Thymus (tissue), 14 donors: ENCODE measurements at places on chromosomes 6 and 20.

DNA sequence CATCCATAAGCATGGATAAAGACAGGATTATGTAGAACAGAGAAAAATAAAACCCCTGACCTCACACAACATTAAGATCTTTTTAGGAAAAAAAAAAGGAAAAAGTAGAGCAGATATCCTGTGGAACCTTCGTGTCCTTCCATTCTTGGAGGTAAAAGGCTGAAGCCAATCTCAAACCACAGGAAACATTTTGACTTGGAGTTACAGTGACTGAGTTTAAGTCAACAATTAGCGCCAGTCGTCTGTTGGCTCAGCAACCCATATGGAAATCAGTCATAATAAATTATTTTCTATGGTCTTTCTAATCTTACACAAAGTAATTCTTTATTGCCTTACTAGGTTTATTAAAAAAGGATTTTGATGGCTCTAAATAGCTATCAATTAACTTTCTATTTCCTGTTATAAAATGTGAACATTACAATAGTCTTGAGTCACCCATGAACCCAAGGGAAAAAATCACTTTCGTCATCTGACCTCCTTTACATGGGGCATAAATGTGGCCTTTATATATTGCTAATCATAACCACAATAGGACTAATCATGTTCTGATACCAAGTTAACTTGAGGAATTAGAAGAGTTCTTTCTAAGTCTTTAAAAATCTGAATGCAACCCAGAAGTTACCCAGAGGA, 592.9 kb downstream of the TFAP2B start:
- H3K27ac ChIP-seq, result no peak overlapping the region
- no peaks in the 10 kb centered on the region for H3K27me3 ChIP-seq
- H3K4me1 ChIP-seq, result no peaks in the 10 kb centered on the region
- no peaks in the 10 kb centered on the region for H3K36me3 ChIP-seq
- DNase-seq, result no peak

- H3K36me3 ChIP-seq, result no peaks in the 10 kb centered on the region
- no peaks in the 10 kb centered on the region for H3K4me1 ChIP-seq
- no peaks in the 10 kb centered on the region for H3K27me3 ChIP-seq
- no peak overlapping the region for H3K4me3 ChIP-seq
- H3K27ac ChIP-seq, result no peak overlapping the region
Measured at GRCh38 chr20:22909436-22909835, 125.7 kb upstream of the SSTR4 start.

DNA sequence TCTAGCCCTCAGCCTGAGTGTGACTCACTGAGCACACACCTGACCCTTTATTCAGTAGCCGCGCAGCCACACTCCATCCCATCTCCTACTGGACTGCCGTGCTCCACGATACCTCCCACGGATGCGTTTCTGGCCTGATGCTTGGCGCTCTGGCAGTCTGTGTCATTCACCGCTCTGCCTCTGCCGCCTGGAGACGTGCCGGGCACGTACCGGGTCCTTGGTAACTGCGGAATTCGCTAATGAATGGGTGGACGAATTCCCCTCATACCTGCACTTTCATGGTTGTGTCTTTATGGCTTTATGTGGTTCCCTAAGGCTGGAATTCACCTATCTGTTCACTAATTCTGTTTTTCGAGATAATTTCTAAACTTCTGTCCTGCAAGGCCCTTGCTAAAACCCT, 405.7 kb downstream of the QKI start:
- H3K27ac ChIP-seq, result no peak overlapping the region
- no peak for DNase-seq
- no peaks in the 10 kb centered on the region for H3K27me3 ChIP-seq
- H3K4me1 ChIP-seq, result no peaks in the 10 kb centered on the region

- H3K36me3 ChIP-seq, result no peaks in the 10 kb centered on the region
- DNase-seq, result no peak
- no peaks in the 10 kb centered on the region for H3K4me1 ChIP-seq
Measured at GRCh38 chr20:58593880-58594638, 57.0 kb upstream of the STX16 start.

DNA sequence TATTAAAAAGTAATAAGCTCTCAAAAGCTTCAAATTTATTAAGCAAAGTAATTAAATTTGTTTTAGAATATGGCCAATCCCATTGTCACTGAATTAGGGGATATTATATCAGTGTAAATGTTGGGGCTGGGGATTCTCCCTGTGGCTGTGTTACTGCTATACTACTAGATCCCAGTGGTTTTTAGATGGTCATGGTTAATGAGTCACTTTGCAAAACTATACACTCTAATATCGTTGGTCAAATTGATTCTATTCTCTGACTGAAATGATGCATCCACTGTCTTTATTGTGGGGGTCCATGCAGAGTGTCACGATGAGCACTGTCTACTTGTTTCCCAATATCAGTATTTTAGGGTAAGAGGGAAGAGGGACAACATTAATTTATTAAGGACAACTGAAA, 336.9 kb upstream of the PREP start:
- no peaks in the 10 kb centered on the region for H3K36me3 ChIP-seq
- no peak overlapping the region for H3K4me3 ChIP-seq
- no peaks in the 10 kb centered on the region for H3K27me3 ChIP-seq
- no peaks in the 10 kb centered on the region for H3K4me1 ChIP-seq
- H3K27ac ChIP-seq, result no peak overlapping the region
- no peak for DNase-seq

DNA sequence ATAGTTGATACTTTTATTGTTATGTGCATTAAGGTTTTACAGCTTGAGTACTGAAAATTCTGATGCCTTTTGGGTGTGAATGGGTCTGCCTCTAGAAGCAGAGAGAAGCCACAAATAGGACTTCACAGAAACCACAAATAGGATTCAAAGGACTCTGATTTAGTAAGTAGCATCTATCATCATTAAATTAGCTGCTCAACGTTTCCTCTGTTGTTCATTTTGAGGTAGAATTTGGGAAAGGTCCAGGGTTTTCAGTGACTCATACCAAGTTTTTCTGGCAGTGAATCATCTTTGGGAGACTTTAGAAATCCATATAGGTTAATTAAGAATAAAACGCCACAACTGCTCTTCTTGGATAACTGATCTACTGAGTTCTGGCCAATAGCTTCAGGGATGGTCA, 105.1 kb downstream of the PHF3 start:
- no peak overlapping the region for H3K4me3 ChIP-seq
- H3K4me1 ChIP-seq, result no peaks in the 10 kb centered on the region
- no peaks in the 10 kb centered on the region for H3K27me3 ChIP-seq
- no peak overlapping the region for H3K27ac ChIP-seq
- no peak for DNase-seq

- no peak overlapping the region for H3K4me3 ChIP-seq
- no peak overlapping the region for H3K27ac ChIP-seq
- DNase-seq, result no peak
- no peaks in the 10 kb centered on the region for H3K27me3 ChIP-seq
- H3K4me1 ChIP-seq, result no peaks in the 10 kb centered on the region
- H3K36me3 ChIP-seq, result peaks cover 17% of the 10 kb centered on the region
Measured at GRCh38 chr6:18211338-18211737, 53.0 kb downstream of the DEK start.

DNA sequence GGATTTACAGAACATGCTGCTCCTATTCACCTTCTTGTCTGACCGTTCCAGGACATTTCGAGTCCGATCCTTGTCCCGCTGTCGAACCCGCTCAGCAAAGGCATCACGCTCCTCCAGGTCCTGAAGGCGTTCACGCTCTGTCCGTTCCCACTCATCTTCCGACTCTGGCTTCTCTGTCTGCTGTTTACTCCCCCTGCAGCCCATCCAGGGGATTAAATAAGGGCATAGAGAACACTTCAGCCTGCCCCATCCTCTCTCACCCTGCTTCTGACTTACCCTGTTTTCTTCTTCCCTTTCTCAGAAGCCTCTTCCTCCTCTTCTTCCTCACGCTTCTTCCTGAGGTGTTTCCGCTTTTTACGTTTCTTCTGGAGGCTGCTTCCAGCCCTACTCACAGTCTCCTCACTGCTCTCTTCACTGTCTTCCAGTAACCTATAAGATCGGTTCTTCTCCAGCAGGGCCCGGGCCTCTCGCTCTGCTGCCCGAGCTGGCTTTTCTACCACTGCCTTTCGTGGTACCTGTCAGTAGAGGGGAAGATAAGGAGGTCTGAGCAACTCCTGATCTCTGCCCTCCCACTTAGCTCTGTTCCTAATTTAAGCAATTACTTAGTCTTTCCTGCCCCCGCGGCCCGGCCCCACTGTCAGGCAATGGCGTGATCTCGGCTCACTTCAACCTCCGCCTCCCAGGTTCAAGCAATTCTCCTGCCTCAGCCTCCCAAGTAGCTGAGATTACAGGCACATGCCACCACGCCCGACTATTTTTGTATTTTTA, 1.9 kb downstream of the DHX16 start:
- H3K27me3 ChIP-seq, result no peaks in the 10 kb centered on the region
- peaks cover 7% of the 10 kb centered on the region for H3K4me1 ChIP-seq
- no peak for DNase-seq
- H3K27ac ChIP-seq, result no peak overlapping the region
- H3K36me3 ChIP-seq, result peaks cover 31% of the 10 kb centered on the region
- H3K4me3 ChIP-seq, result no peak overlapping the region

GRCh38 chr20:21100578-21101452, 5.3 kb downstream of the LINC00237 start:
- H3K4me3 ChIP-seq, result peak overlapping the region; percentile 60
- no peak for DNase-seq
- no peak overlapping the region for H3K27ac ChIP-seq
- H3K4me1 ChIP-seq, result peaks cover 23% of the 10 kb centered on the region
- no peaks in the 10 kb centered on the region for H3K36me3 ChIP-seq

DNA sequence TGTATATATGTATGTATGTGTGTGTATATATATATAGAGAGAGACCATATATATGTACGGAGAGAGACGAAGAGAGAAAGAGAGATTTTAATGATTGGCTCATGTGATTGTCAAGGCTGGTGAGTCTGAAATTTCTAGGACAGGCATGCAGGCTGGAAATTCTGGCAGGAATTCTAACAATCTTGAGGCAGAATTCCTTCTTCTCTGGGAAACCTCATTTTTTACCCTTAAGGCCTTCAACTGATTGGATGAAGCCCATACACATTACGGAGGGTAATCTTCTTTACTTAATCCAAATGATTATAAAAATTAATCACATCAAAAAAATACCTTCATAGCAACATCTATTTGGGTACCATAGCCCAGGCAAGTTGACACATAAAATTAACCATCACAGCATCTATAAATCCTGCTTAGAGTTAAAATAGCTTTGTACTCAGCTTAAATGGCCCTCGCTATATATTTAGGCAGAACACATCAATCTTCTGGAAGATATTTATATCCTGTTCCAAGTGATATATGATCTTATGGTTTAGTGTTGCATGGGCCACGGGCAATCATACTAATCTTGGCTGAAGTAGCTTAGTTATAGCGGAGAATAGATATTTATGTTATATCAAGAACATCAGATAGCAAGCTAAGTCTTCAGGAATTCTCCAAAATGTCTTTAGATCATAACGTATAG, 36.6 kb downstream of the ABRACL start:
- H3K4me1 ChIP-seq, result no peaks in the 10 kb centered on the region
- H3K27ac ChIP-seq, result no peak overlapping the region
- no peak for DNase-seq
- H3K4me3 ChIP-seq, result no peak overlapping the region
- no peaks in the 10 kb centered on the region for H3K27me3 ChIP-seq

DNA sequence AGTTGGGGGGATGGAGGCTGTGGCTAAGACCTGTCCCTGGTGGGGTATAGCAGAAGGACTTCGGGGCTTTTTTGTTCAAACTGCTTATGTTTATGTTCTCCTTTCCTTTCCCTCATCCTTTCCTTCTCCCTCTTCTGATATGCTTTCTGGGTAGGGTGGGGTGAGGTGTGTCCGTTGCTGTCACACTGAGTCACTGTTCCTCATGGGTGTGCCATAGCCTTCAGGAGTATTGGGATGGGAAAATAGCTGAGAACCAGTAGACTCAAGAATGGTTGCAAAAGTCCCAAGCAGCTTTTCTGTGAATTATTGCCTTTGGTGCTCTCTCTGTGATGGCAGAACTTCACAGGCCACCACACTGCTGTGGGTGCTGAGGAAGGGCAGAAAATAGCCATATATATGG, 39.6 kb downstream of the TPD52L1 start:
- H3K27ac ChIP-seq, result no peak overlapping the region
- no peaks in the 10 kb centered on the region for H3K27me3 ChIP-seq
- no peaks in the 10 kb centered on the region for H3K36me3 ChIP-seq
- no peak for DNase-seq

- H3K27ac ChIP-seq, result no peak overlapping the region
- H3K4me3 ChIP-seq, result no peak overlapping the region
- no peak for DNase-seq
- no peaks in the 10 kb centered on the region for H3K27me3 ChIP-seq
- no peaks in the 10 kb centered on the region for H3K4me1 ChIP-seq
Measured at GRCh38 chr6:23441808-23442461, 684.1 kb upstream of the NRSN1 start.

DNA sequence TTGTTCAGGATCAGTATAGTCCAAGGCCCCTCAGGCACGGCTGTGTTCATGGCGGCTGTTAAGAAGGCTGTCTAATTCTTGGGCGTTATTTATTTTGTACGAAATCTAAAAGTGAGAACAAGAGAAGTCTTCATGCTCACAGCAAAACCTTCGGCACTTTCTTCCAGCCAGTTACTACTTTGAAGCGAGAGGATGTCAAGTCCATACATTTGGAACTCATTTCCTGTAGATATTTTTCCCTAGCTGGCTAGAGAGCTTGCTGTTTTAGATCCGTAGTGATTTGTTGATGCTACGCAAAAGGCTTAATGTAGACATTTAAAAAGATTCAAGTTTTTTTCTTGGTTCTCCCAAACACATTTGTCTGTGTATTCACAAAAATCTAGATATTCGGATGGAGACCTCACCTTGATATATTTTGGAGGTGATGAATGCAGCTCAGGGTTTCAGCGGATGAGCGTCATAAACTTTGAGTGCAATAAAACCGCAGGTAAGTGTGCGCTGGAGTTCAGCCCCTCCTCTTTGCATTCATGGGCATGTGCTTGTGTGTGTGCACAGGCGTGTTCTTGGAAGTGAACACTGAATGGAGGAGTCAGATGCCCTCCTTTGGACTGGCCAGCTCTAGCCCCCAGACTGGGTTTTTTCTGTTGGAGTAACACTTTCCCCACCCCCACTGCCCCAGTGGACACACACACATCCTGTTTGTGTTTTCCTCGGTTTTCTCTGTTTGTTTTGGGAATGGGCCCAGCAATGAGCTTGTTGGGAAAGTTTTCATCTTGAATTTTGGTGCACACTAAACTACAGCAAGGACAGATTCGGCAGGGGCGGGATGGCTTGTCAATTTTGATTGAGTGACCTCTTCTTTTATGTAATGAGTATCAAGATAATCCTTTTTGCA, 65.4 kb downstream of the IGF2R start:
- no peaks in the 10 kb centered on the region for H3K27me3 ChIP-seq
- H3K27ac ChIP-seq, result no peak overlapping the region
- no peak for DNase-seq
- peaks cover 44% of the 10 kb centered on the region for H3K36me3 ChIP-seq
- peaks cover 18% of the 10 kb centered on the region for H3K4me1 ChIP-seq

DNA sequence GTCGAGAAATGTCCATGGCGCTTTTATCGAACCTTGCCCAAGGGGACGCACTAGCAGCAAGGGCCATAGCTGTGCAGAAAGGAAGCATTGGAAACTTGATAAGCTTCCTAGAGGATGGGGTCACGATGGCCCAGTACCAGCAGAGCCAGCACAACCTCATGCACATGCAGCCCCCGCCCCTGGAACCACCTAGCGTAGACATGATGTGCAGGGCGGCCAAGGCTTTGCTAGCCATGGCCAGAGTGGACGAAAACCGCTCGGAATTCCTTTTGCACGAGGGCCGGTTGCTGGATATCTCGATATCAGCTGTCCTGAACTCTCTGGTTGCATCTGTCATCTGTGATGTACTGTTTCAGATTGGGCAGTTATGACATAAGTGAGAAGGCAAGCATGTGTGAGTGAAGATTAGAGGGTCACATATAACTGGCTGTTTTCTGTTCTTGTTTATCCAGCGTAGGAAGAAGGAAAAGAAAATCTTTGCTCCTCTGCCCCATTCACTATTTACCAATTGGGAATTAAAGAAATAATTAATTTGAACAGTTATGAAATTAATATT, 115.7 kb downstream of the TMEM242 start:
- H3K4me3 ChIP-seq, result no peak overlapping the region
- peaks cover 29% of the 10 kb centered on the region for H3K36me3 ChIP-seq
- H3K4me1 ChIP-seq, result no peaks in the 10 kb centered on the region
